ENCODE measurements at places on chromosomes 7 and 10.

DNA sequence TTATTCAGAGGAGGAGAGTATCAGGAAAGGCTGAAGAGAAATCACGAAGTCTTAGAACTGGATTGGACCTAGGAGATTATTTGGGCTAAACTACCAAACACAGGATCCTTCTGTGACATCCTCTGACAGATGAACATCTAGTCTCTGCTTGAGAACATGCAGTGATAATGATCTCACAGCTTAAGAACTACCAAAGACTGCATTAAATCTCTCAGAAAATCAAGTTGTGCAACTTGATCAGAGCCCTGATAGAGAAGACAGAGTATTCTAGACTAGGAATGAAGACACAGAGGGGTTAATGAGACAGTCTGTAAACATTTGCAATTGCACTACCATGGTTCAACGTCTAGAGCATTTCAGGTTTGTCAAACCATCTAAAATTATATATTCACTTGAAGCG lies 37.1 kb upstream of the AGBL3 start:
- no peak for DNase-seq

- no peak for DNase-seq
Measured at GRCh38 chr10:2798336-2799022, 268.9 kb upstream of the PFKP start.

DNA sequence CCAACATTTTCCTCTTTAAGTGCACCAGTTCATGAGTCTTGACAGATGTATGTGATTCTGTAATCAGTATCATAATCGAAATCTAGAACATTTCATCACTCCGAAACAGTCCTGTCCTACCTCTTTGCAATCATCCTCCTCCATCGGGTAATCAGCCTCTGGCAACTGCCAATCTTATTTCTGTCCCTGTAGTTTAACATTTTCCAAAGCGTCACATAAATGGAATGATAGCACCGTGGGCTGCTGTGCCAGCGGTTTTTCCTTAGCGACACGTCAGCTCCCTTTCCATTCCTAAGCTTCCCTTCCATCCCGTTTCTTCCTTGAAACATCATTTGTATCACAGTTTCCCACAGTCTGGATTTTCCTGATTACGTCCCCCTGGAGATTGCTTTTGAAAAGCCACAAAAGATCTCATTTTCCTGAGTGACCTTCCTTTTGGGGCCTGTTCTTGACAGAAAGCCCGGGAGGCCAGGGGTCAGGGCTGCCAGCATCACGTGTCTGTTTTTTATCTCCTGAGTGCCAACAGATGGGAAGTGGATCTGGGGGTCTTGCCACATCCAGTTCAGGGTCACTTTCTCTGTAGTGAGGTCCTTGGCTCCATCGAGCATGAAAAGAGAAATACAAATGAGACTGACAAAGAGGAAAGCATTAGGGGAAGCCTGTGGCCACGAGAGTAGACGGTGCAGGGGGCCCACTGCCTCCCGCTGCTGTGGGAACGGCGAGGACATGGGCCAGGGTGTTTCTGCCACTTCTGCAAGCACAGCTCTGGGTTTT lies 31.6 kb downstream of the TMEM120A start:
- no peak for DNase-seq

- no peak for DNase-seq
Measured at GRCh38 chr7:108592646-108593201, 23.1 kb downstream of the DNAJB9 start.

GRCh38 chr10:112429147-112429546 lies 17.6 kb downstream of the ZDHHC6 start:
- no peak for DNase-seq

GRCh38 chr10:31171402-31172083 lies 139.9 kb upstream of the ZNF438 start:
- no peak for DNase-seq

DNA sequence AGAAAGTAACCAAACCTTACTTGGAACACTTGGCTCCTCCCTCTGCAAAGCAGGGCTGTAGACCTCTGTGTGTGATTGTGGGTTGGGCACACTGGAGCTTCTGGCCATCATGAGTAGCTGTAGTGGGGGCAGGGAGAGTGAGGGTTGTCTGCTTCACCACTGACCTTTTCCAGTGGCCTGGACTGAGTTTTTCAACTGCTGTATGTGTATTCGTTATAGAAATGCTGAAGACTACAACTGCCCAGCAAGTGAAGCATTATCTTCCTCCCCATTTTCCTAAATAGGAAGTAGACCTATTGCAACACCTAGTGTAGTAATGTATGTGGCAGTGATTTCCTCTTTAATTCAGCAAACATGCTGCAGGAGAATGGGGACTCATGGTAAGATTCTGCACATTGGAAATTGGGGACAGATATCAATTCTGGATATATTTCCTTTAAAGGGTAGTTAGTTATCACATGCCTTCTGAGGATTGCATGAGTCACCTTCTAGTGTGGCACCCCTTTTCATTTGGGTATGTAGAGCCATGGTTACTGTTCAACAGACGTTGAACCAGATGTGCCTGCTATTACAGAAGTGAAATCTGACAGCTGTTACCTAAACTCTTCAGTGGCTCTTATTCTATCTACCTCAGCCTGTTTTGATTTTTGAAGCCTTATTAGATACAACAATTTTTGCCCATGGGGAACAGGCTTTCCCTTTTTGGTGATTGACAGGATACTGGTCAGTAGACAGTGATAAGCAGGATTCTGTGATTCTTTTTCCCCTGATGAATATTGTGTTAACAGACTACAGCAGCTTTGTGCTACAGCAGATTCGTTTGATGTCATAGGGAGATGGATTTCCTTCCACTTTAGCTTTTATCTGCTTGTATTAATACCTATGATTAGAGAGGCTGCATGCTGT lies 130.9 kb downstream of the SND1 start:
- DNase-seq, result no peak

DNA sequence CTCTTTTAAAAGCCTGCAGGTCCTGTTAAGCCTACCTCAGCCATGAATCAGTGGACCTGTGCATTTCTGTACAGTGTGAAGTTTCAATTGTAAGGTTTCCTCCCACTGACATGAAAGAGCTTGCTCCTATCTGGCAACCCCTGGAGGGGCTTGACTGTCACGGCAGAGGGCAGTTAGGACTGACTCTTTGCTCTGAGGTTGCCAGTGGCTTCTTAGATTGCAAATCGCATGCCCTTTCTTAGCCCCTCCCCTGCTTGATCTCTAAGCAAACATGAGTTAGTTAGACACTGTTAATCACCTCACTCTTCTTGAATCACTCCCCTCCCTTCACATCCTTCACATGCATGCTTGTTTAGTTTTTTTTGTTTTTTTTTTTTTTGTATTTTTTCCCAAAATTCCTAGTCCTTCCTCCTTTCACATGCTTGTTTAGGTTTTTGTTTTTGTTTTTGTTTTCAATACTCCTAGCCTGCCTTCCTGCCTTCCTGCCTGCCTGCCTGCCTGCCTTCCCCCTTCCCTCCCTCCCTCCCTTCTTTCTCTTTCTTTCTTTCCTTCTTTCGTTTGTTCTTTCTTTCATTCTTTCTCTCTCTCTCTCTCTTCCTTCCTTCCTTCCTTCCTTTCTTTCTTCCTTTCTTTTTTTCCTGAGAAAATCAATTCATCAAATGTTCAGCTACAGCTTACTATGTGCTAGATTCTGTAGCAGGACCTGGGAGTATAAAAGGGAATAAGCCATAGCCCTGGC lies 6.0 kb upstream of the HIPK2 start:
- DNase-seq, result no peak

Measured in activated CD4-positive, alpha-beta T cell treated with anti-CD3 and anti-CD28 coated beads, Interleukin-2, amount 50 U/mL, for 48 hours (primary cell).